Natural killer cell treated with Interleukin-12 subunit alpha and Interleukin-12 subunit beta and Interleukin-15 and Interleukin-18, amount 100 ng/mL, for 72 hours (primary cell): ENCODE measurements at places on chromosomes 1 and 21.
A peak's percentile ranks its signal among the peaks of the same experiment; 100 is the strongest.

DNA sequence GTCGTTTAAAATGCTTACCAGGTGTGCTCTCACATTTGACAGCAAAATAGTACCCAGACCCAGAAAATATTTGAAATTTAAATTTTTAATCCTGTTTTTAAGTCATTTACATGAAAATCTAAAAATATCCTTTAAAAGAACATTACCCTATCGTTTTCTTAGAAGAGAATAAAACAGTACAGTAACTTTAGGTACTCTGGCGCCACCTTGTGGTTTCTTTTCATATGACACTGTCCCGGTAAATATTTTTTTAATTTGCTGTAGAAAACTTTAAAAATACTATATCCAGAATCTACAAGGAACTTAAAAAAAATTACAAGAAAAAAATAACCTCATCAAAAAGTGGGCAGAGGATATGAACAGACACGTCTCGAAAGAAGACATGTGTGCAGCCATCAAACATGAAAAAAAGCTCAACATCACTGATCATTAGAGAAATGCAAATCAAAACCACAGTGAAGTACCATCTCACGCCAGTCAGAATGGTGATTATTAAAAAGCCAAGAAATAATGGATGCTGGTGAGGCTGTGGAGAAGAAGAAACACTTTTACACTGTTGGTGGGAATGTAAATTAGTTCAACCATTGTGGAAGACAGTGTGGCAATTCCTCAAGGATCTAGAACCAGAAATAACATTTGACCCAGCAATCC lies 129.2 kb downstream of the RGS21 start:
- peak; percentile 63 for DNase-seq

DNA sequence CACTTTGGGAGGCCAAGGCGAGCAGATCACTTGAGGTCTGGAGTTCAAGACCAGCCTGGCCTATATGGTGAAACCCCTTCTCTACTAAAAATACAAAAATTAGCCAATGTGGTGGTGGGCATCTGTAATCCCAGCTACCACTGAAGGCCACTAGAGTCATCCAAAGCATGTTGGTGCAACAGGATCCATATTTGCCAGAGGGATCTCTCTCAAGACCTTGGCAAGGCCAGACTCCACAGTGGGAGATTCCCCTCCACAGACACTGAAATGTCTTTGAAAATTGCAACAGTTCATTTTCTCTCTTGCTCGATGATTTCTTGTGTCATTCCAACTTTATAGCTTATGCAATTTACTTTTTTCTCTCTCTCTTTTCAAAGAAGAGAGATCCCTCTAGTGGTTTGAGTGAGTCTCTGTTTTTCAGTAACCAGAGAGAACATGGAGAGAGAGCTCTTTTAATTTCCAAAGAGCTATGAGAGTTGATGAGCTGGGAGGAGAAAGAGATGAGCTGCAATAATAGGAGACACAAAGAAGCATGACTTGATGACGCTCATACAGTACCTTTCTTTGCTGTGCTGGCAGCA lies 176.8 kb upstream of the USP25 start:
- no peak for DNase-seq

- DNase-seq, result no peak
Observed at GRCh38 chr1:38891753-38892152, 10.4 kb upstream of the GJA9 start.

DNA sequence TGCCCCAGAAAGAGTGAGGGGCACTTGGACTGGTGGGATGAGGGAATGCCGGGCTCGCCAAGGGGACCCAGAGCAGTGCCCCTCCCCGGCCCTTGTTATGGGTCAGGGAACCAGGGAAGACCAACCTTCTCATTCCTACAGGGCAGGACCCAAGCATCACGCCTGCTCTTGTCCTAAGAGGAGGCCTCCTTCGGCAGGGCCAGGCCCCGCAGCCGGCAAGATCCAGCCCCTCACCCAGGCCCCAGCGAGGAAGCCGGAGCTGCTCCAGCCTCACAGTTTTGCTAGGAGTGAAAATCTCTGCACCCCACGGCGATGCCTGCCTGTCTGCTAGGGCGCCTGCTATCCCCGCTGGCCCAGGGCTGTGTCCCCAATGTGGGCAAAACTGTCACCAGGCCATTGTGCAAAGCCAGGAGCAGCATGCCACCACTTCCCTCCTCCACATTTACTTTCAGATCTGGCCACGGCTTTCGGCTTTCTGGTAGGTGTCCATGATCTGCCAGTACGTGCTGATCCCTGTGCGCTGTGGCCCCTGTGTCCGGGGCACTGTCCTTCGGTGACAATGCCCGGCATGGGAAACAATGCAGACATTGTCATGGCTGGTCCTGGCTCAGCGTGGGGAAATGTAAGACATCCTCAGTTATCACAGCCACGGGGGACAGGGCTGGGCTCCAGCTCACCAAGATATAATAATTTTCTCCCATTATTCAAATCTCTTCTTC lies 9.6 kb downstream of the ACTRT2 start:
- DNase-seq, result no peak

DNA sequence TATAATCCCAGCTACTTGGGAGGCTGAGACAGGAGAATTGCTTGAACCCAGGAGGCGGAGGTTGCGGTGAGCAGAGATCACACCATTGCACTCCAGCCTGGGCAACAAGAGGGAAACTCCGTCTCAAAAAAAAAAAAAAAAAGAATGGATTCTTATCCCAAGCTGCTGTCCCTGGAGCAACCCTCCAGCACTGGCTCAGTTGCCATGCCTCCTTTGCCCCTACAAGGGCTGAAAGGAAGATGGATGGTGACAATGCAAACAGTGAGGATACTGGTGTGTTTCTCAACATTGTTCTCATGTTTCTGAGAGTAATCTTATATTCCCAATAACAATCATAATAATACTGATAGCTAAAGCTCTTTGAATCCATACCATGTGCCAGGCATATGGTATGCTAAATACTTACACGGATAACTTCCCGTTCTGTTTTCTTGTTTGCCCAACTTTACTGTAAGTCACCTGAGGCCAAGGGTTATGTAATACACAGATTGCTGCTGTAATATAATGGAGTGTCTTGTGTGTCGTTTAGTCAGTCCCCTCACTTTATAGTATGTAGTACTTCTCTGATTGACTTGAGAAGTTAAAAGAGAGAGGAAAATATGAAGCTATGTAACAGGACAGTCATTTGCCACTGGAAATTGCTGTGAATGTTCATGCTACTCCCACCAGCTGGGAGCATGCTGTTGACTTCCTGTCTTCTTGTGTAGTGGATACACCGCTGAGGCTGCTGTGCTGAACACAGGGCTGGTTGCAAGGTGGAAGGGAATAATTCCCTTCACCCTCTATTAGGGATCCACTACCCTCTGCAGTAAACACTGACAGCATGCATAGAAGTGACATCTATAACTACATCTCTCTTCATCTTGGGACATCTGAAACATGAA lies 153.6 kb downstream of the CNIH3 start:
- DNase-seq, result no peak

DNA sequence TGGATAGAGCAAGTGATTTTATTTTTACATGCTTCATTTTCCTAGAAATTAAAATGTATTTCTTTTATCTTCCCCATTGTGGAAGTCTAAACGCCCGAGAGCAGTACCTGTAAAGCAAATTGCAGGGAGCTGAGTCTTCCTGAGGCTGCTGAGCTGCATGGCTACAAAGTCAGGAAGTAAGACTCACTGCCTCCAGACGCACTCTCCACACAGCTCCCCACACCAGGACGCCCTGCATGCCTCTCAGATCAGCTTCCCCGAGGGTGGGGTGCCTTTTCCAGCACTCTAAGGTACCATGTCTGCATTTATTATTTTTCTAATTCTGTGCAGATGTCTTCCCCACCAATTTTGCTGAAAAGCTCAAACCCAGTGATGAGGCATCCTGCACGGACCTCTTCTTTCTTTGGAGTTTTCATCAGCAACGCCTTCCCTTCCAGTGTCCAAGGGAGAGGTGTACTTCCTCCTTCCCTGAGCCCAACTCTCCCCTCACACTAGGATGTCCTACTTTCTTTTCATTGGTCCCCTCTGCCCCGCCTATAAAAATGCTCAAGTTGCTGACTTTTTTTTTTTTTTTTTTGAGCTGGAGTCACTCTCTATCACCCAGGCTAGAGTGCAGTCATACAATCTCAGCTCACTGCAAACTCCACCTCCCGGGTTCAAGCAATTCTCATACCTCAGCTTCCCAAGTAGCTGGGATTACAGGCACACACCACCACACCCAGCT lies 114.7 kb downstream of the PCNX2 start:
- no peak for DNase-seq

GRCh38 chr1:98287626-98288025 lies 366.8 kb upstream of the DPYD start:
- no peak for DNase-seq

DNA sequence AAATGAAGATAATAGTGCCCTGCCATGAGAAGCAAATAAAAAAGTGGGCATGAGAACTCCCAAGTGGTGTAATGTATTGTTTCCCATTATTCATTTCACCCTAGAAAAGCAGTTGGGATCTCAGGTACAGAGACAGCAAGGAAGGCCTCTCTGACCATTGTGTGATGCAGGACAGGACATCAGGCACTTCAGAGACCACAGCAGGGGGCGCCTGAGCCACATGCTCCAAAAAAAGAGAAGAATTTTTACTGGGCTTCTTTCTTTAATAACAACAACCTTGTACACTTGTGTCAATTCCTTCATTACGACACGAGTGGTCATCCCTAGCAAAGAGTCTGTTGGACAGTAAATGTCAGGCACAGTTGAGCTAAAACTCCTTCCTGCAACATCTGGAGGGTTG lies 533.3 kb downstream of the OMA1 start:
- DNase-seq, result no peak

DNA sequence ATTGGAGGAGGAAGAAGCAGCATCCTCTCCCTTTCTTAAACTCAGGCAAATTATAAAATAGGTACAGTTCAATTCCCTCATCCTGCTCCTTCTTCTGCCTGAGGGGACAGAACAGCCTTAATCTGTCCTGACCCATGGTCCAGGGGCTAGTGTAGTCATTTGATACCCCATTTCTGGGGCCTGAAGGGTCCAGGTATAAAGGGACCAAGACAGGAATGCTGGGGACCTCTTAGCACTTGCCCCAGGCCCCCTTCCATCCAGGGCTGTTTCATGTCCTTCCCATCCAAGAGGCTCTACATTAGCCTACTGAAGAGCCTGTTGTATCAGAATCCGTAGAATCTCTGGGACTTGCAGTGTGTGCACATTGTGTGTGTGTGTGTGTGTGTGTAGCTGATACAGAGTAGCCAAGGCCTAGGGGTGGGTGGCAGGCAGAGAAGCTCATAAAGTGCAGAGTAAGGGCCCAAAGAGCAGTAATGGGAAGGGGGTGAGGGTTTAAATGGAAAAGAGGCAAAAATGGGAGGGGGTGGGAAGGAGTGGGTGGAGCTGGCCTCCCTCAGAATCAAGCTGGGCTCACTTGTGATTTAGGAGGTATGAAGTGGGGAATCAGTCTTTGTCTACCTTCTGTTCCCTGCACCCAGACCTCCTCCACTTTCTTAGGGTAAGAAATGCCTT lies 32.4 kb downstream of the RUNX1 start:
- no peak for DNase-seq

DNA sequence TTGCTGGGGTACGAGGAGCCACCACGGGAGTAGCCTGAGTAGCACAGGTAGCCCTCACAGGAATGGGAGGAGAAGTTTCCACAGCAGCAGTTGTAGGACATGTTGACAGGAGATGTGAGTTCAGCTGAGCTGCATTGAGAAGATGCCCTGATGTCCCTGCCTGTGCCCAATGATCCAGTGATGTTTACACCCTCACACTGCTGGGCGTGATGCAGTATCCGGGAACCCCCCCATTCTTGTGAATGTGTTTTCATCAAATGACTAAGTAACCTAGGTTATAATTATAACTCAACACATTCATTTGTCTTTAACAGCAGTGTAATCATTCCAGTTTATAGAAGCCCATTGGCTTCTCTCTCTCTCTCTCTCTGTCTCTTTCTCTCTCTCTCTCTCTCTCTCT lies at the start of gene KRTAP23-1:
Gene KRTAP23-1 (minus strand): TSS at position 101 of the 400 bp plus-strand sequence. CDS start 0 bp downstream, at position 101.
- DNase-seq, result no peak

DNA sequence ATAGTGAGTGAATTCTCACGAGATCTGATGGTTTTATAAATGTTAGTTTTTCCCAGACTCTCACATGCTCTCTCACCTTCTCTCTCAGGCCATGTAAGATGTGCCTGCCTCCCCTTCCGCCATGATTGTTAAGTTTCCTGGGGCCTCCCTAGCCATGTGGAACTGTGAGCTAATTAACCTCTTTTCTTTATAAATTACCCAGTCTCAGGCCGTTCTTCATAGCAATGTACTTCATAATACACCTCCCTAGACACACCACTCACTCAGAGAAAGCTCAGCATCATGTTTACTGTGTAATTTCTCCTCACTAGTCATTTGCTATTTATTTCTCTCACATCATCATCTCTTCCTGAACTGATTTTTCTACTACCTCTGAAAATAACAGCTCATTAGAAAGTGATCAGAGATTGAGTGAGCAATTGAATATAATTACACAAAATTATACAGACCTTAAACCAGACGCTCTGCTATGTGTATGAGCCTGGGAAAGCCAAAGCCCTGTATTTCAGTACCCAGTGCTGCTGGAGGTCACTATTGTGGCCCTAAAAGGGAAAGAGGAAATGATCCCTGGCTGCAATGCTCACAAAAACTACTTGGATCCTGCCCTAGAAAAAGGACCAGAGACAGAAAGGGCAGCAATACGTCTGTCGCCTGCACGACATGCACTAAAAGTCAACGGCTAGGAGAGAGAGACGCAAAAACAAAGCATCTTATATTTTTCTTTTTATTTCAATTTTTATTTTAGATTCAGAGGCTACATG lies 284.5 kb downstream of the DSCAM start:
- DNase-seq, result no peak

DNA sequence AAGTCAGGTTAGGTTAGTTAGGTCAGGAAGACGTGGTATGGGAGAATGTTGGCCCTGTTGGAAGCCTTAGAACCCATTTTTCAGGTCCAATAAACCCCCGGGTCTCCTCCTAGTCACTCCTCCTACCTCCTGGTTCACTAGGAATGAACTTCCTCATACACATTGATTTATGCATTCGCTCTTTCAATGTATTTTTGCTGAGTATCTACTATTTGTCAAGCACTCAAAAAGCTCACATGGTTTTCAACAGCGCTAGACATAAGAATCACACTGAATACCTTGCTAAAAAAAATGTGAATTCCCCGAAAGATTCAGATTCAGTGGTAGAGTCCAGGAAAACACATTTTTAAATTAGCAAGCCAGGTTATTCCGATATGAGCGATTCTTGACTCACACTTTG lies 85.8 kb upstream of the LRRN2 start:
- DNase-seq, result no peak

DNA sequence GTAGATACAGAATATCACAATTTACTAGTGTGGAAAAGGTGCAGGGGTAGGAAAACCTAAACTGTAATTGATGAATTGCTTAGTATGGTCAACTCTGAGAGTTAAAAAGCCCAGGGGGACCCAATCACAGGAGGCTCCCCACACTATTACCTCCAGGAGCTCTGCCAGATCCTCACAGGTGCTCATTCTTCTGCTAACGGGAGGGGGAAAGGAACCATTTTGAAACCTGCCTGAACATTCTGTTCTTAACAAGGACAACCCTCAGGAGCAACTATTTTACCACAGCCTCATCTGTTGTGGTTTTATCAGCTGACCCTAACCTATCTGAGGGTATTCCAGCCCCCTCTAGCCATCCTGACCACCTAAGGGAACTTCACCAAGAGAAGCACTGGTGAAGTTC lies 19.1 kb downstream of the PDIK1L start:
- DNase-seq, result no peak
